ENCODE measurements at places on chromosomes 5 and 9.

- no peak for DNase-seq
Measured at GRCh38 chr9:79574136-79574535, 2.4 kb downstream of the TLE4 start.

DNA sequence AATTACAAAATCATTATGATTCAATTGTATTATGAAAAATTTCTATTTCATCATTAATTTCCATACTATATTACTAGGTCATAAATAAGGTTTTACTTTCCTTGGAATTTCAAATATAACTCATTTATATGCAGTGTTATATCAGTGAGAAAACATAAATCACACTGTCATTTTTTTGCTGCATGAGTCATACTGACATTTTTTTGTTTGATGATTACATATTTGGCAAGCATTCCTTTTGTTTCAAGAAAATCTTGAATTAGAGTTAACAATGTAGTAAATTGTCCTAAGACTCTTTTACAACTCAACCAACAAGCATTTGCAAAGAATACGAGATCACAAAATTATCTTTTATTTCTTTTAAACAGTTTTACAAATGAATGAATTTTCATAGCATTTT lies 298.4 kb upstream of the SEMA6A start:
- no peak for DNase-seq

GRCh38 chr9:135632841-135633240 lies 6.5 kb downstream of the GLT6D1 start:
- no peak for DNase-seq

- no peak for DNase-seq
Measured at GRCh38 chr5:133396814-133397213, 215.5 kb downstream of the FSTL4 start.

DNA sequence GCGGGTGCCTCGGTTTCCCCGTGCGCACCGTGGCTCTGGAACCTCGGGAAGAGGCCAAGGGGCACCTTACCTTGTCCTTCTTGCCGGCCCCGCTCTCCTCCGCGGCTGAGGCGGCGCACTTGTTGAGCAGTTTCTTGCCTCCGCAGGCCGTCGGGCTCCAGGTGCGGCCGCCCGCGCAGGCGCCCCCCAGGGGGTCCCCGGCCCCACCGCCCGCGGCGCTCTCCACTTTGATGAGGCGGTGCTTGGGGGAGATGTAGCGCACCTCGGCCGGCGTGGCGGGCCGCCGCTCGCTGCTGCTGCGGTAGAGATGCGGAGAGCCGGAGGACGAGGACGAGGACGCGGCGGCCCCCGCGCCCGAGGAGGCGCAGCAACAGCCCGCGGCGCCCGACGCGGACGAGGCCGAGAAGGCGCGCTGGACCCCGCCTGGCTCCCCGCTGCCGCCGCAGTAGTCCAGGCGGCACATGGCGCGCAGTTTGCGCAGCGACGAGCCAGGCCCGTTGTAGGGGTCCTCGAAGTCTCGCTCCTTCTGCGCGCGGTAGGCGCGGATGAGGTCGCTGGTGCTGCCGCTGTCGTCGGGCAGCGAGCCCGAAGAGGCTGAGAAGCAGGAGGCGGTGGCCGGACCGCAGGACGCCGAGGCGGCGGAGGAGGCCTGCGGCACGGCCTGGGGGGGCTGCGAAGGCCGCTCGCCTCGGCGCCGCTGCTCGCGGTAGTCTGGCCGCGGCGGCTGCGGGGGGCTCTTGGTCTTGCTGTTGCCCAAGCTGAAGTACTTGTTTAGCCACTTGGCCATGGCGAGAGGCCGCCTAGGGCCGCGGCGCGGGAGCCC lies 957 bp downstream of the SHB start:
- DNase-seq: no peak

DNA sequence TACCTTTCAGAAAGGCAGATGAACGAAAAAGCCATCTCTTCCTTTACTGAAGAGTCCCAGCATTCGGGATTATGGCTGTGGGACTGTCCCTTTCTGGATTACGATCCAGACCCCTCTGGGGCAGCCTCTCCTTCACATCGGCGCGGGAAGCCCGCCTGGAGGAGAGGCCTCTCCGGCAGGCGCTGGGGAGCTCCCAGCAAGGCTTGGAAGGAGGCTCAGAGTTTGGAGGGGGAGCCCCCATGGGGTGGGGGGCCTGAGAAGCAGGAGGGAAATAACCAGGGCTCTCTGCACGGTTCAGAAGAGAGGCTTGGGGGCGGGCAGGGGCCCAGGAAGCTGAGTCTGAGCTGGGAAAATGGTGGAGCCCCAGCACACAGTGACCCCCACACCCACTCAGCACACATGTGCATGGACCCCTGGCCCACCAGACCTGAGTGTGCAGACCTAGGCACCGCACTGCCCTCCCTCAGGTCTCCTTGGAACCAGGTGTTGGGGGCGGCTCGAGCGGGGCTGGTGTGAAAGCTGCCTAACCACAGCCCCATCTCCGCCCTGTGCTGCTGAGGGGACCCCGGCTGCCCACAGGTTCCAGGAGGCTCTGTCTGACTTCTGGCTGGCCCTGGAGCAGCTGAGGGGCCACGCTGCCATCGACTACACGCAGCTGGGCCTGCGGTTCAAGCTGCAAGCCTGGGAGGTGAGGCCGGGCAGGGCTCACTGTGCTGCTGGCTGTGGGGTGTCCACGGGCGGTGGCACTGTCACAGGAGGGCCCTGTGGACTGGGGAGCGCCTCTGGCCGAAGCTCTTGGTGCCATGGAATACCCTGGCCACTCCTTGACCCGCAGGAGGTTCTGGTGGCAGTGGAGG lies 4.5 kb downstream of the NOXA1 start:
- DNase-seq: no peak

DNA sequence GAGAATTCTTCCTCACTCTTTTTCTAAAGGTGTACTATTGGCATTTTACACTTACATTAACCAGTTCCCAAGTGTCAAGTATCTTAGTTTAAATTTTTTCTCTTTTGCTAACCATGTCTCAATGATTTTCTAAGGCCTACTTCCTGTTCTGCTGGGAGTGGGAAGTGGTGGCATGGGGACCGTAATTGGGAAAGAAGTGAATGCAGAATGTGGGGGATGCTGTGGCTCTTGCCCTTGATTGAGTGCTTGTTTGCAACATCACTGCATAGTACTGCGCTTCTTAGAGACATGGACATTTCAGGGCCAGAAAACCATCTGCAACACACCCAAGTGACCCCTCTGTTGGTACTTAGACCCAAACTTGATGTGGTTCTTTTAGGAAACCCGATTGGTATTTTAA lies 32.8 kb downstream of the MRRF start:
- no peak for DNase-seq

- DNase-seq: no peak
Measured at GRCh38 chr9:26033336-26033735, 355.1 kb upstream of the TUSC1 start.

GRCh38 chr9:92265154-92265553 lies 28.3 kb downstream of the IARS1 start:
- no peak for DNase-seq

DNA sequence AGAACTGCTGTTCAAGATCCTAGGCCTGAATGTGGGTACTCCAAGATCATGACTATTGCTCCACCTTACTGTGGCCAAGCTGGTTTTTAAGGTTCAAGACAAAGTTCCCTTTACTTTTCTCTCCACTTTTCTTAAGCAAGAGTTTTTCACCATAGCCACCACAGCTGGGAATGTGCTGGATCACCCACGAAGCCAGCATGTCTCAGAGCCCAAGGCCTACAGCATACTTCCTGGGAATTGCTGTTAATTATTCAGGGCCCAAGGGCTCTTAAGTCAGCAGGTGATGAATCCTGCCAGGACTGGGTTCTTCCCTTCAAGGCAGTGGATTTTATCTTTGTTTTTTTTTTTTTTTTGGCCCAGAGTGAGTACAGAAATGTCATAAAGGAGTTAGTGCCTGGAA lies 149.4 kb upstream of the TUSC1 start:
- DNase-seq: no peak

GRCh38 chr5:39578887-39579497 lies 154.2 kb upstream of the DAB2 start:
- DNase-seq: no peak

DNA sequence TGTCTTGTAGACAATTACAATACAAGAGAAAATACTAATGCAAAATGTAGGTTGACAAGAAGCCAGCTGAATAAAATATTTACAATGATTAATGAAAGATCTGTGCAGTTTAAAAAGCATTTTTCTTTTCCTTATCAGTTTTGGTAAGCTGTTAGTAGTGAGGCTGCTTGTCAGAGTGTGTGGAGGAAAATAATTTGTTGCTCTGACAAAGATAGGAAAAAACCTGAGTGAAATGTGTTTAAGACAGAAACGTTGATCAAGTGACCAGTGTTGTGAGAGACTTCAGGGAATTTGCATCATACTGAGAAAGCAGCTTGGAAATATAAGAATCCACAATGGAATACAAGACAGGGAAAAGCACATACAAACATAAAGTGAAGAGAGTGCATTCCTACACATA lies 360.3 kb upstream of the CDH18 start:
- DNase-seq: no peak

DNA sequence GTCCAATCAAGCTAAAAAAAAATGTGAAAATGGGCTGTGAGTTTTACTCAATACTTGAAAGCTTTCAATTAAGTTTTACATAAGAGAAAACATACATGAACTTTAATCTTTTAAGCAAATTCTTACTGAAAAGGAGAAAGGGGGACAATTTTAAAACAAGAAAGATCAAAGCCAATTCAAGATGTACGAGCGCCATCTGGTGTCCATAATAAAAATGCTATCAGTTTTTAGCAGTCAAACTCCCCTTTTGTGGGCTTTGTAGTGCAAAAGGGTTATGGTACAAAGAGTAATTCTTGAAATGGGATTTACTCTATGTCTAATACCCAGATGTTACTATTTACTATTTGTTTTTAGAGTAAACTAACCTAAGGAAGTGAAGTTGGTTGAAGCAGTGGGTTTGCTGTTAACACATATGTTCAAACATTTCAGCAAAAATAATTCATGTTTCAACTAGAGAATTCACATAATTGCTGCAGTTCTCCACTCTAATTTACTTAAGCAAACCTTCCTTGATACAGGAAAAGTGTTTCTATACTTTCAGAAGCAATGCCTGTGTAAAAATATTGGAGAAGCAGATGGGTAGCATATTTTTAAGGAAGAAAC lies 228.2 kb upstream of the TYRP1 start:
- DNase-seq: no peak

DNA sequence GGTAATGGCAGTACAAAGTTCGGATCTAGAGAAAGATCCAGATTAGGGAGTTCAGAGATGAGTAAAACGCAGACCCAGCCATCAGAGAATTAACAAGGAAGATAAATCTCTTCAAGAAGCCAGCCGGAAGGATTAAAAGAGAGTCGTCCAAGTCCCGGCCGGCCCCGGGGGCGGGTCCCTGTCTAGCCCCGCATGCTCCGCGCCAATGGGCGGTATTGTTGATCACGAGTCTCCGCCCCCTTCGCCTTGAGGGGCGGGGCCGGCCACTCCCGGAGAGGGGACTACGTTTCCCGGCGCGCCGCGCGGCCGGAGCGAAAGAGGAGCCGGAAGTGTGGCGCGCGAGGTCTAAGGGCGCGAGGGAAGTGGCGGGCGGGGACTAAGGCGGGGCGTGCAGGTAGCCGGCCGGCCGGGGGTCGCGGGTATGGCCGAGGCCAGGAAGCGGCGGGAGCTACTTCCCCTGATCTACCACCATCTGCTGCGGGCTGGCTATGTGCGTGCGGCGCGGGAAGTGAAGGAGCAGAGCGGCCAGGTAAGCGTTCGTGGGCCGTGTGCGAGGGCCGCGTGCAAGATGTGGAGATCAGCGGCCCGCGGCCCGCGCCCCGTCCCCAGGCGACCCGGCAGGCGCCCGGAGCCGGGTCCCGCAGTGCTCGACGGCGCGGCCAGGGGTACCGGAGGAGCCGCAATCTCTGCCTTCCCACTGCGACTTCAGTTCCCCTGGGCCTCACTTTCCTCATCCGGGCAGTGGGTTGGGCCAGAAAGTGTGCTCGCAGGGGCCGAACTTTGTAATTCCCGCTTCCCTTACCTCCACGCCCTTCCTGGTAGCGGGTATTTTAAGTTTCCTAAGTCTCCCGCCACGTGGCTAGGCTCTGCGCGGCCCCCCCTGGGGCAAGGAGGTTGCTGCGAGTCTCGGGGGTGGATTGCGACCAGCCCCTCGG lies at the start of gene TCOF1:
Gene TCOF1, plus strand, starts transcription at position 372 of the 935 bp plus-strand sequence. Its CDS starts 50 bp downstream, at position 422.
- DNase-seq: peak; percentile 89

GRCh38 chr9:130782886-130783530 lies 52.0 kb upstream of the ABL1 start:
- DNase-seq: no peak

DNA sequence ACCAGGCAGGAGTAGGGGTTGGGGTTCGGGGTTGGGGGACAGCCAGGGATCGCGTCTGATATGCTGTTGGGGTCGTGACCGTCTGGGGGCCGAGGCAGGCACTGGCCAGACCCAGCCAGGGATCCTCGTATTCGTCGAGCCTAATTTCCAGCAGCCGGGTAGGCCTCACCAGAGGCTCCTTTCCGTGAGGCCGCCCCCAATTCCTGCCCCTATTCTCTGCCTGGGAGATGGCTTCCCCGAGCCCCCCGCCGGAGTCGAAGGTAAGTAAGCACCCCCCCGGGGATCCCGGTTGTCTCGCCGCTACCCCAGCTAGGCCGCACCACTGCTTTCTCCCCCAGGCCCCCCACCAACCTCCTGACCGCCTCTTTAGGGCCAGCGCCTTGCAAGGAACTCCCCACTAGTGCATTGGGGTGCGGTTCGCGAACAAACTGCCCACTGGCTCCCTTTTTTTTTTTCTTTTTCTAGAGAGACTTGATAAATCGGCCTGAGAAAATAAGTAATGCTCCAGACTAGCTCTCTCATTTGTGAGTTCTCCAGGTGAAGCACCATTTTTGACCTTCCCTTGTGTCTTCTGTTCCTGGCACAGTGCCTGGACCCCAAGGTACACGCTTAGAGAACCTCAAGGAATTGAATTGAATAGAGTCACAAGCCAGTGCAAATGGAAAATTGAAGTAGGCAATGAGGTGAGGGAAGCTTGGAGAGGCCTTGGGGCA lies 435 bp downstream of the ZNF189 start:
- no peak for DNase-seq

GRCh38 chr9:97559111-97559514 lies 57.6 kb downstream of the TMOD1 start:
- DNase-seq: no peak
